Activated CD8-positive, alpha-beta memory T cell treated with anti-CD3 and anti-CD28 coated beads for 48 hours (primary cell): ENCODE measurements at places on chromosomes 1 and 21.

DNA sequence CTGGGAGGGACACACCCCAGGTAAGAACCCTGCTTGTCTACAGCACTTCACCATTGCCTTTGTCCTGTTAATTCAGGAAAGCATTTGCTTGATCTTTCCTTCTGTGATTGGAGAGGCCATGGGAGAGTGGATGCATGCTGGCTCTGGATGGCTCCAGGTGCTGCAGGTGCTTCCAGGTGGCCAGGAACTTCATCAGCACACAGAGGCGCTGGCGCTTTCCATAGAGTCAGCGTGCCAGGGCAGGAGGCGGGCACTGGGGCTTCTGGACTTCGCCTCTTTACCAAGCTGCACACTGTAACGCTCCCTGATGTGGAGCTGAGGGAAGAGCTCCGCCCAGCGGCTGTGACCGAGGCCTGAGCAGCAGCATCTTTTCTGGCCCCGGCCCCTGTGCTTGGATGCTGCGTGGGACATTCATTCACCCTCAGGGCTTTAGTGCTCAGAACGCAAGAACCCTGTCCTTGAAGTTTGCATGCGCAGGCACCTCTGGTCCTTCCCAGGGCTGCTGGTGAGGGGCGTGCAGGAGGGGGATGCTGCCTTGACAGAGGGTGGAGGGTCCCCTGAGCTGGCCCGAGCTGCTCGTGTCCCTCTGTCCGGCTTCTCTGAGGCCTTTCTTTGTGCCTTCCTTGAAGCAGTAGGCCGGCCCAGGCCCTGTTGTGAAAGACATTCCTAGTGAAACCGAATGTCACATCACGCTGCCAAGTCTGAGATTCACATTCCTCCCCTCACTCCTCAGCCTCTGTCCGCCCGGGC lies 1.6 kb upstream of the MX2 start:
- no peak for DNase-seq

GRCh38 chr1:111846842-111847241 lies 91.1 kb downstream of the DDX20 start:
- no peak for DNase-seq

DNA sequence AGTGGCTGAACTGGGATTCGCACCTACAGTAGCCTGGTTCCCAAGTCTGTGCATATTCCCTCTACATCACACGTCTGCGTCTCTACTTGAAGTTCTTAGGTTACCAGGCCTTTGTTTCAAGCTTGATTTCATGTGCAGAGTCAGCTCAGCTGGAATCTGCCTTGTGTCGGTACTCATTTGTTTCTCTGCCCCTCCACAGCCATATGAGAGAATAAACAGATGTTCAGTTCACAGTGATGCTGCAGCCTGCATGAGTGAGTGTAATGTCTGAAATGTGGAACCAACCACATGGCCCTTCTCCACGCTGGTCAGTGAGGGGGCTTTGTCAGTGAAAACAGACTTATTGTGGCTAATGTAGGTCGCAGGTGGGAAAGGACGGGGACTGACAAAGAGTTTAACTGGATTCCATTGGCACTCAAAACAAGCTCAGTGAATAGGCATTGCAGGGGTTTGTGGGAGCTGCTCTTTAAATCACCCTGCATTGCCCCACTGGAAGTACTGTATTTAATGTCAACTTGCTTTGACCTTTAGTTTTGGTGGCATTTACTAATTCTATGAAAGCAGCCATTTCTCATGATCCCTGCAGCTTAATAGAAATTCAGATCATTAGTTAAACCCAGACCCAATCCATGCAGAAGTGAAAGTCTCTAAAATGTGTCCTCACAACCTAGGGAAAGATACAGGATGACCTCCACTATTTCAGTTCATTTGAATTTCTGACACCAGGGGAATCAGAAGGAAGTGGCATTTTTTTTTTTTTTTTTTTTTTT lies 136.4 kb upstream of the FAM78B start:
- no peak for DNase-seq

DNA sequence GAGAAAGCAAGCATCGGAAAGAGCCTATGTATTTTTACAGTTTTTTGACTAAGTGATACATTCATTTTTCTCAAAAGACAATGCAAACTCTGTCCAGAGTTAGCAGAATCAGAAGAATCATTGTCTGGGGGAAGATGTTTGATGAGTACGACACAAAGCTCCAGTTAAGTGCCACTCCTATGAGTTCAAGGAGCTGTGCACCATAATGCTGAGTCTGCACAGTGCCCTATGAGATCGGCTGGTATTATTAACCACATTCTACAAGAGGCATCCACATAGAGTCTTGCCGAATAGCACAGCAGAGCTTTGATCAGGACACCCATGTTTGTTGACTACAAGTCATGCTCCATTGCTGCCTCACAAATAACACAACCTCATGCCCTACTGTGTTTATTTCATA lies 54.9 kb upstream of the RAP1GAP start:
- no peak for DNase-seq

DNA sequence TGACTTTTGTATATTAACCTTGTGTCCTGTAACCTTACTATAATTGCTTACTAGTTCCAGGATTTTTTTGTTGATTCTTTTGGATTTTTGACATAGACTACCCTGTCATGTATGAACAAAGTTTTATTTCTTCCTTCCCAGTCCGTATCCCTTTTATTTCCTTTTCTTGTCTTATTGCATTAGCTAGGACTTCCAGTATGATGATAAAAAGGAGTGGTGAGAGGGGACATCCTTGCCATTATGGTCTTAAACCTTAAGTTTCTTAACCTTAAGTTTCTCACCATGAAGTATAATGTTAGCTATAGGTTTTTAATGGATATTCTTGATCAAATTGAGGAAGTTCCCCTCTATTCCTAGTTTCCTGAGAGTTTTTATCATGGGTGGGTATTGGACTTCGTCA lies 24.5 kb upstream of the TBX19 start:
- DNase-seq: no peak

DNA sequence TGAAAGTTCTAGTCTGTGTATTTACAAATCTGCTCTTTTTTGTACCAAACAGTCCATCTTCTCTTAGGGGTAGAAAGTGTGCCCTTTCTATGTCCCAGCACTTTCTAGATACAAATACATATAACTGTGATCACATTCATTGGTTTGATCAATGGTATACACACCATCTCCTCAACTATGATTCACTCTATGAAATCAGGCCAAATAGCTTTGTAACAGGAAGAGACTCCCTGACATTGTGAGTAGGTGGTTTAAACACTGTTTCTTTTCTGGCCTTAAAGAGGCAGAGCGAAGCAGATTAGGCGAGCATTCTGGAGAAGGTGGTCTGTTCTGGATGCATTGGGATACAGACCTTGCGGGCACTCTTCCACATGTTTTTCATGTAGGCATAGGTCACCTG lies 39.3 kb upstream of the EXOSC10 start:
- DNase-seq: no peak

- DNase-seq: no peak
These were observed 61.2 kb downstream of the EDARADD start for GRCh38 chr1:236455243-236455642.

DNA sequence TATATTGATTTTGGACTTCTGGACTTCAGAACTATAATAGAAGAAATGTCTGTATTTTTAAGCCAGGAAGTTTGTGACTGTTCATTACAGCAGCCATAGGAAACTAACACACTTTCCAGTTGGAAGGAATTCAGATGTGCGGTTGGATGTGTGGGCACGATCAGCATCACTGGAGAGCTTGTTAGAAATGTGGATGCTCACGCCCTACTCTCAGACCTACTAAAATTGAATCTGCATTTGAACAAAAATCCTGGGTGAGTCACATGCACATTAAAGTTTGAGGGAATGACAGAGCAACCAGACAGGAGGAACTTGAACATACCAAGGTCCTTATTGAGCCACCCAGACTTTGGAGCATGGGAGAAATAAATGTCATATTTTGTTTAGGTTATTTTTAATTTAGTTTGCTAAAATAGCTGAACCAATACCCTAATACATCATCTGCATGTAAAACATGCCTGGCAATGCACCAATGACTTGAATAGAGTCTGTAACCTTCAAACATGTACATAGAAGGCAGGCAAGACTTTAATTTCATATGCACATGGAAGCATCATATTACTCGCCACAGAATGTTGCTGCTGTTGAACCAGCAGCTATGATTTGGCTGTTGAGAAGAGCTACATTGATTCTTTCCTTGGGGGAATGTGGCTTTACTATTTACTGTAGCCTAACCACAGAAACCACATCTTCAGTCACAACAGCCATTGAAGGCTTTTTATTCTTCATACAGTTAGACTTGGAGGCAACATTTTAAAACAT lies 346.2 kb downstream of the BARHL2 start:
- no peak for DNase-seq

DNA sequence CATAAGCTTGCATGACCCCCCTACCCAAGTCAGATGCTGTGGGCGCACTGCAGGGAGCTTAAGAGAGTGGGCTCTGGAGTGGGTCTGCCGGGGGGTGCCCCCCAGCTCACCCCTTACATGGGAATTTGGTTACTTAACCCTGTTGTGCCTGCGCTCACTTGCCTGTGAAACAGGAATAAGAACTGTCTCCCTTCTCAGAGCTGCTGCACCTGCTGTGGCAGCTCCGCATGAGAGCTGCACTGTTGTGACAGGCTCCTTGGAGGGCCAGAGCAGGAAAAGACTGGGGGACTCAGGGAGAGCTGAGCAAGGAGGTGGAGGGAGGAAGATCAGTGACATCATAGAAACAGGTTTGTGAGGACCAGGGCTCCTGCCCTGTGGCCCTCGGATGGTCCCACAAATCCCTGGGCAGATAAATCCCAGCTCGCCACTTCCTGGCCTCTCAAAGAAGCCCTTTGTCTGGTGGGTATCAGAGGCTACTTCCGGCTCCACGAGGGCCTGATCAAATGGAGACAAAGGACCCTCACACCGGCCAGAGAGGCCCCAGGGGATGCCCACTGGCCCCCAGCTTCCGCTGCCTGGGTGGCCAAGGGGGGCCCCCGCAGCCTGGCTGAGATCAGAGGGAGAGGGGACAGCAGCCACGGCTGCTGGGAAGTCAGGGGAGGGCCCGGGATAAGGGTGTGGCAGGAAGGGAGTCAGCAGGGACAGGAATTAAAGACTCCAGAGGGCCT lies 28.9 kb upstream of the LAPTM5 start:
- no peak for DNase-seq

- DNase-seq: no peak
These were observed 6.4 kb downstream of the NES start for GRCh38 chr1:156670791-156671190.

GRCh38 chr1:202058001-202058908 lies 47.9 kb downstream of the ELF3 start:
- no peak for DNase-seq

GRCh38 chr1:94951046-94951445 lies 24.1 kb upstream of the CNN3 start:
- no peak for DNase-seq

DNA sequence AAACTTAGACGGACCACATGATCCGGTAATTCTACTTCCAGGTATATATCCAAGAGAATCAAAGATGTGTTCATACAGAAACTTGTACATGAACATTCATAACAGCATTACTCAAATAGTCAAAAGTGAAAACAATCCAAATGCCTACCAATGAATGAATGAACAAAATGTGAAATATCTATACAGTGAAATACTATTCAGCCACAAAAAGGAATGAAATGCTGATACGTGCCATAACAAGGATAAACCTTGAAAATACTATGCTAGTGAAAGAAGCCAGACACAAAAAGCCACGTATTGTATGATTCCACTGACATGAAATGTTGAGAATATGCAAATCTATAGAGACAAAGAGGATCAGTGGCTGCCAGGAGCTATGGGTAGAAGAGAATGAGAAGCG lies 18.3 kb downstream of the TARBP1 start:
- DNase-seq: no peak

DNA sequence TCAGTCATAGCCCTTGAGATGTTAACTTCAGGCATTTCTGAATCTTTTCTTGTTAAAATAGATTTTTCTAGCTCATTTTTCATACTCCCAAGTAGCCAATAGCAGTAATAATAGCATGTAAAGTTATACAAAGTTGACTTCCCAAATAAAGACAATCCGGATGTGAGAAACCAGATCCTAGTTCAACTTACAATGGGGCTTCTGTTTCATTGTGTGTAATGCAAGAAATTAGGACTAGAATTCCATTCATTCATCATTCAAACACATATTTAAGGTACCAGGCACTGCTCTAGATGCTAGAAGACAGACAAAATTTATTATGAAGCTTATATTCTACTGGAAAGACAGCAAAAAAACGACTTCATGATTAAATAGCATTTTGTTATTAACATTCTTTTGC lies 240.3 kb downstream of the OLFM3 start:
- DNase-seq: no peak

DNA sequence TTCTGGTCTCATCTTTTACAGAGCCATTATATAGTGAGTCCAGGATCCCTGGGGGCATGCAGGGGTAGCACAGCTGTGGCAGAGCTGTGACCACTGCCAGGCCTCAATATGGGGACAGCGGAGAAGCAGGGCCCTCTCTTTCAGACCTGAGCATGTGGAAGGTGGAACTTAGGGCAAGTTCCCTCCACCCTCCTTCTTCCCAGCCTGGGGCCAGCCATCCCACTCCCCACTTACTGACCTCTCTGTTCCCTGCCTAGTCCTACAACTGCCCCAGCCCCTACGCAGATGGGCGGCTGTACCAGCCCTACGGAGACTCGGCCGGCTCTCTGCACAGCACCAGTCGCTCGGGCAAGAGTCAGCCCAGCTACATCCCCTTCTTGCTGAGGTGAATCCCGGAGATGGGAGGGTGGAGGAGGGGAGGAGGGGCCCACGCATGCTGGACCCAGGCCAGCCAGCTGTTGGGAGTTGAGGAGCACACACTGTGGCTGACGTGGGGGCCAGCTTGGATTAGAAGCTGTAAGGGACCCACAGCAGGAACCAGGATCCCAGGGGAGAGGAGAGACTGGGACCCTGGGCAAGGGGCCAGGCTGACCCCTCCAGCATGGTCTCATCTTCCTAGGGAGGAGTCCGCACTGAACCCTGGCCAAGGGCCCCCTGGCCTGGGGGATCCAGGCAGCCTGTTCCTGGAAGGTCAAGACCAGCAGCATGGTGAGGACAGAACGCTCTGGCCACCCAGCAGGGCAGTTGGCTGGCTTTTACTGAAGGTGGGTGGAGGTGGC lies 10.7 kb downstream of the PSRC1 start:
- no peak for DNase-seq

DNA sequence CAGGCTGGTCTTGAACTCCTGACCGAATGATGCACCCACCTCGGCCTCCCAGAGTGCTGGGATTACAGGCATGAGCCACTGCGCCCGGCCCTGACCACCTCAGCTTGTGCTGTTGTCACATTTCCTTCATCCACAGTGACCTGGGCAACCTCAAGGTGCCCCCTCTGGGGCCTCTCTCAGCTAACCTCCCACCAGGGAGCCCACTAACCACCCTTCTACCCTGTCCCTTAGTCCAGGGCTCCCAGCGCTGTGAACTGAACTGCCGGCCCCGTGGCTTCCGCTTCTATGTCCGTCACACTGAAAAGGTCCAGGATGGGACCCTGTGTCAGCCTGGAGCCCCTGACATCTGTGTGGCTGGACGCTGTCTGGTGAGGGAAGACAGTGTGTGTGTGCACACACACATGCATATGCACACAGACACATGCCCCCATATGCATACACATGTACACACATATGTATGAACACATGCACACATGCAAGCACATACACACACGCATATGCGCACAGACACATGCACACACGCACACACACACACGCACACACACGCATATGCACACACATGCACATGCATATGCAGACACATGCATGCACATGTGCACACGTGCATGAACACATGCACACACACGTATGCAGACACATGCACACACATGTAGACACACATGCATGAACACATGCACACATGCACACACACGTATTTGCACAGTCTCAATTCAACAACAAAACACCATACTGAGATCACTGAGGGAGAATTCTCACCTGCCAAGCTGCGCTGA lies 6.2 kb downstream of the ADAMTSL4 start:
- DNase-seq: no peak

GRCh38 chr1:97144527-97144926 lies 422.9 kb downstream of the PTBP2 start:
- no peak for DNase-seq

GRCh38 chr1:213989002-213989855 lies 1.5 kb downstream of the PROX1 start:
- DNase-seq: no peak
